Left lung (tissue), 14 donors: ENCODE measurements at places on chromosomes 11 and 22.

DNA sequence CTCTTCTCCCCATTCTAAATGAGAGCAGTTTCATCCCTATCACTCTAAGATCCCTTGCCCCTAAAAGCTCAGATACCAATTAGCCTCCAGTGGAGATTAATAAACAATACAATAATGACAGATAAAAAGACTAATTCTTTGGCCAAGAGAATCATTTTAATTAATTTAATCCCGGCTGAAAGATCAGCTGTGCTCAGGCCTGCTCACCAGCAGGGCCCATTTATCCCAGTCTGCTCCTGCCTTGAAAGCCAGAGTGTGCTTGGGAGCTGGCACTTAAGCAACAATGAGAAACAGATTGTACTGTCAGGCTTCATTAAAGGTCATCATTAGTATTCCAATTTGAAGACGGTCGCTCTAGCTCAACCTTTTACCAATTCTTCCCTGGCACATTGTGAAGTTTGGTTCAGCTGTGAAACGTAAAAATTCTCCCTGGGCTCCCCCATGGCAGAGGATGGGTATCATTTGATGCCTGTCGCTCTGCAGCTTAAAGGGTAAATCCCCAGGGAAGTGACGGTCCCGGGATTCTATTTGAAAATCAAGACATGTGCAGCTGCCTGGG is 36.1 kb upstream of the HTATIP2 start:
- no peak for DNase-seq

DNA sequence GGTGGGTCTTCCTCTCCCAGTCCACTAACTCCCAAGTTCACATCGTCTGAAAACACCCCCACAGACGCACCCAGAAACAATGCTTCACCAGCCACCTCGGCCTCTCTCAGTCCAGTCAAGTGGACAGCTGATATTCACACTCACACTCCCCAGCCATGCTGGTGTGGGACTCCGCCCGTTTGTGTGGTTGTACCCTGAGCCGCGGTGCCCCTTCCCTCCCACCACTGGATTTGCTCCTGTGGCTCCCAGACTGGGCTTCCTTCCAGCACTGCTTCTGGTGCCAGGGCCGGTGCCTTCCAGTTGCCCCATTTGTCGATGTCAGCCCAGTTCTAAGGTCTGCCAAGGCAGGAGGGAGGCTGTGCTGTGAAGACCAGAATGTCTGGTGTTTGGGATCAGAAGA is 37.9 kb upstream of the PLET1 start:
- no peak for DNase-seq

DNA sequence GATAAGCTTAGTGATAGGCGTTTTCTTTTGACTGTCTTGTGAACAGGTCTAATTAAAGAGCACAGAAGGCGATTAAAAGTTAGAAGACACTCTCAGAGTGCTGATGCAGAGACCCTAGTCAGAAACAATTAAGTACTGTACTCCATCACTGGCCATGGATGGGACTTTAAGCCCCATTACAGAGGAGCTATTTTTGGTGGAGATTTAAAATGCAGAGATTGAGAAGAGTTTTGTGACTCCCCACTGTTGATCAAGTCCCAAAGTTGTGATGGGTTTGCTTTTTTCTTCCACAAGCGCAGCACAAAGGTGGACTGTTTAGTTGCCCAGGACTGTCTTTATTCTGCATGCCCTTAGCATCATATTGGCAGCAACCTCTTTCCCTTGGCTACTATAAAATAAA is 978 bp downstream of the LUZP2 start:
- no peak for DNase-seq

DNA sequence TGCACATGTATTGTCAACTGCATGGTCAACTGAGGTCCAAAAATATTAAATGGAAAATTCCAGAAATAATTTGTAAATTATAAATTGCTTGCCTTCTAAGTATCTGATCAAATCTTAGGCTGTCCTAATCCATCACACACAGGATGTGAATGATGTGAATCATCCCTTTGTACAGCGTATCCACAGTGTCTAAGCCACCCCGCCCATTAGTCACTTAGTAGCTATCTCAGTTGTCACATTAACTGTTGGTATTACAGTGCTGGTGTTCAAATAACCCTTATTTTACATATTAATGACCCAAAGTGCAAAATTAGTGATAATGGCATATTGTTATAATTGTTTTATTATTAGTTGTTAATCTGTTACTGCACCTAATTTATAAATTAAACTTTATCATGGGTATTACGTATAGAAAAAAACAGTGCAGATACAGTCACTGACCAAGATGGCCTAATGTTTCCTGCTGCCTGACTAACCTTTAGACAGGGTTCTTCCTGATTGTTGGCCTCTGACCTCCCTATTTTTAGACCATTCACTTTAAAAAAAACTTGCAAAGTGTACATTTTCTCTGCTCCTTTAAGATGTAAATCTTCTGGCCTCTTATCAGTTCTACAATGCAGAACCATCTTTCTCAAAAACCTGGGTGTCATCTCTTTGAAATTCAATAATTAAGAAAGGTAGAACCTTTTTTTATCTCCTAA is 2.9 kb upstream of the SVIP start:
- DNase-seq, result no peak

DNA sequence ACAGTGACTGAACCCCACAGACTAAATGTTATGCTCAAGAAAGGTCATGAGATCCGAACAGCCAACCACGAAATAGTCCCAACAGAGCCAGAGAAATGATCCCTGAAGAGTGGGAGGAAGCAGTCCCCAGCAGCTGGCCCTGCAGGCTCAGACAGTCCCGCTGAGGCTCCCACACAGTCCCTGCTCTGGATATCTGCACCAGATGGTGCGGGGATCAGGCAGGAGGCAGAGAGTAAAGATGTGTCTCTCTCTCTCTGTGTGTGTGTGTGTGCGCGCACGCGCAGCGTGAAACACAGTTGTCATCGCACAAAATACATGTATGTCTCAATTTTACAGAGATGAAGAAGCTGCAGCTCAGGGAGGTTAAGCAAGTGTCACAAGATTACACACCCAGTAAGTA is 27.9 kb downstream of the GUCY1A2 start:
- DNase-seq, result no peak

DNA sequence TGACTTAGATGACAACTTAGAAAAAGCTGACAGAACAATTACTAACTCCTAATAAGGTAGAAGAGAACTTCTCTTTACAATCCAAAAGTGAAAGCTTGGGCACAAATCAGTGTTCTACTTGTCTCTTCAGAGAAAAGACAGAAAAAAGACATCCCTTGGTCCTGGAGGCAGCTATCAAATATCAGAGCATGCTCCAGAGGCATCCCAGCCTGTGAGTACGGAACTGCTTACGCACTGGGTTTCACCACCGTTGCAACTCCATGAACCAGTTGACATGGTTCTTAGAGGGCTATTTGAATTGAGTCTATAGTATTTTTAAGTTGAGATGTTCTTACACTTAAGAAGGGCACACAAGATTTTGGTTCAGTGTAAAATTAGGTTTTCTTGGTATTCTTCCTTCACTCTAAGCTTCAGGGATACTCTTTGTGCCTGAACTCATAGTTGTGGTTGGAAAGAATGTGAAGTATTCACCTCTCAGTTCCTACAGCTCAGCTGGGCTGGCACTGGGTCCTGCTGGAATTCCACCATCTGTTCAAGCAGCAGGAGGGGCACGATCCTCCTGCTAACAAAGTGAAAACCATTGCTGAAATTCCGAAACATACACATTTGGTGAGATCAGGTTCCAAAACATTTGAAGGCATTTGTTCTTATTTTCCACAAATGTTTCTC is 6.3 kb downstream of the AKIP1 start:
- no peak for DNase-seq

DNA sequence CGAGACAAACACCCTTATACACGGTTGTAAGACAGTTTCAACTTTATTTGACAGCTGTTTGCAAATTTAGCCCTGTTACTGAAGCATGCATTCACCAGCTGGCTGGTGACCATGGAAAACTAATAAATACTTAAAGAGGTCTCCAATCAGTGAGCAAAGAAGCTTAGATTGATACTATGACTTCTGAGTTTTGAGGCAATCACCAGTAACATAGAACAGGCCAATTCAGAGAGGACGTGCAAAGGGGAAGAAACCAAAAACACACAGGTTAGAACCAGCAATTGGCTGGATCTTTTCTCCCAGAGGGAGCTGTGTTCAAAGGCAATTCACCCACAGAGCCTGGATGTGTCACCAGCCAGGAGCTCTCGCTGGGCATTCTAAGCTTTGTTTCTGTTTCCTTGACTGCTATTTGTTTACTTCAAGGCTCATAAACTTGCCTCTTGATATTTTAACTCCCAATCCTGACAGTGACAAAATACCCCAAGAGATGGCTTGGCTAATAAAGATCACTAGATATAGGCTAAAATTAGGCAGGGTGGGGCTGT is 113.6 kb upstream of the MTMR2 start:
- no peak for DNase-seq

- DNase-seq, result no peak
Observed at GRCh38 chr11:64571410-64572091, 19.5 kb upstream of the SLC22A12 start.

DNA sequence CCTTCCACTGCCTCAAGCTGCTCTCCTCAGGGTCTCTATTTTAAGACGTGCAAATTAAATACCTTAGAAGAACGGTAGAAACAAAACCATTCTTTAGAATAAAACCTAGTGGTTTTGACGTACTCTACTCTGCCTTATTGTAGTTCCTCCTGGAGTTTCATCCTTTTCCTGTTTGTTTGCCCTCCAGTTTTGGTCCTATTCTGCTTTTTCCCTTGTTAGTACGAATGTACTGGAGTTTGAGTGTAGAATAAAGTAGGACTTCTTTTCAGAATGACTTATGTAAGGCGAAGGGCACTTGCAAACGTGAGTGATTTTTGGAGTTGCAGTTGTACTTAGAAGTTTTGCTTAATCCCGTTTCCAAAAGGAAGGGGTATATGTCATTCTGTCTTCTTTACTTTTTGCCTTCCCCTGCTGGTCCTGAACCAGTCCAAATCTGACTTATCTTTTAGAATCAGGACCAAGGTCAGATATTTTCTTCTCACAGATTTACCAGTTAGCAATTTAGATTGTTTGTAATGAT is 1.4 kb downstream of the SIK2 start:
- DNase-seq, result no peak

DNA sequence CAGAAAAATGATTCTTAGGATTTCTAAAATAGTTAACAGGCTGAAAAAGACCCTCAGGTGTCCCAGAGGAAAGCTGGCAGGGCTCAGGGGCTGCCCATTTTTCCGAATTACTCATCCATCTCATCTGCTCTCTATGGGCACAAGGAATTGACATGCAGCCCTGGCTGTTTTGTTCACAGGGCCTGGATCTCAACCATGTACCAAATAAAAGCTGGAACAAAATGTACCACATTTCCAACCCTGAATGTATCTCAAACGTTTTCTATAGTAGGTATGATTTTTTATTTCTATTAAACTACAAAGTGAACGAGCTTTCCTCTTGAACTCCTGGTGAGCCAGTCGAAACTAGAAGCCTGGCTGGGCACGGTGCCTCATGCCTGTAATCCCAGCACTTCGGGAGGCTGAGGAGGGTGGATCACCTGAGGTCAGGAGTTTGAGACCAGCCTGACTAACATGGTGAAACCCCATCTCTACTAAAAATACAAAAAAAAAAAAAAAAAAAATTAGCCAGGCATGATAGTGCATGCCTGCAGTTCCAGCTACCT is 43.8 kb upstream of the RASD2 start:
- DNase-seq, result no peak
